ENCODE measurements at places on chromosomes 7 and 10.

- DNase-seq: no peak
Observed at GRCh38 chr10:133455611-133456031, 1.9 kb downstream of the SCART1 start.

DNA sequence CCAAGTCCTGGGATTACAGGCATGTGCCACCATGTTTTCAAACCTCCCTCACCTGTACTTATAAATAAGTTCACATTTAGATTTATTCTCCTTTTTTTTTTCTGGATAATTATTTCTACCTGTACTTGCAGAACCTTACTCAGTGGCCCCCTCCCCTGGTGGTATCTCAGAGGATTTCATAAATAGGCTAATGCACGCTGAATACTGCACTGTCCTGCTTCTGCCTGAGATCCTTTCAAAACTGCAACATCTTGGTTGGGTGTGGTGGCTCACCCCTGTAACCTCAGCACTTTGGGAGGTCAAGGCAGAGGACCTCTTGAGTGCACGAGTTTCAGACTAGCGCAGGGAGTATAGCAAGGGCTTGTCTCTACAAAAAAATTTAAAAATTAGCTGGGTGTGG, 4.6 kb upstream of the BLVRA start:
- DNase-seq: no peak

- DNase-seq: no peak
Observed at GRCh38 chr7:34747867-34748727, 90.1 kb downstream of the NPSR1 start.

- no peak for DNase-seq
Observed at GRCh38 chr7:144672869-144673268, 163.0 kb downstream of the TPK1 start.

GRCh38 chr10:56370217-56371113, 9.4 kb upstream of the ZWINT start:
- no peak for DNase-seq

DNA sequence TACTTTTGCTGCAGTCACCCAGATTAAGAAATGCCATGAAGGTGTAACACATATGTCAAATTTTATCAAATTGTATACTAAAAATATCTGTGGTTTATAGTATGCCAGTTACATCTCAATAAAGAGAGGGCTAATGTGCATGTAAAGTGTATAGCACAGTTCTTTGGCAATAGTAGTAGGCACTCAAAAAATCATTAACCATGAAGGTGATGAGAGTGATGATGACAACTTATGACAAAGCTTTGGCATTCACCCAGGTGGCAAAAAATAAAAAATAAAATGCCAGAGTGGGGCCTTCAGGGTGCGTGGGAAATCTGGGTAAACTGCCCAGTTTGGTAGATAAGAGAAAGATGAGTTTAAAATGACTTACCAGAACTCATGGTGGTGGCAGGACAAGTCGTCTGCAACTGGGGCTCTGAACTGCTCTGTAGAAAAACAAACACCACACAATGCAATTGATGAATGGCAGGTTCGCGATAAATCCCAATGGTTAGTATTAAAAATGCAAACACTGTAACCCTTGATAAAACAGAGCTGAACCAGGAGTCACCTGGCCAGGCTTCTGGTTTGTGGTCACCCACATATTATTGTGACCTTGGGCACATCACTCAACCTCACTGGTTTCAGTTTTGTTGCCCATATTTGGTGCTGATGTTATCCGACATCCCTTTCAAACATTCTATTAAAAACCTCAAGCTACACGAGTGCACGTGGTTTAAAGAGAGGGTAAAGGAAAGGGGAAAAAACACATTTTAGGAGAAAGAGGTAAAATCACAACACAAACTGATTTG, 120.2 kb downstream of the SORBS1 start:
- DNase-seq: no peak

DNA sequence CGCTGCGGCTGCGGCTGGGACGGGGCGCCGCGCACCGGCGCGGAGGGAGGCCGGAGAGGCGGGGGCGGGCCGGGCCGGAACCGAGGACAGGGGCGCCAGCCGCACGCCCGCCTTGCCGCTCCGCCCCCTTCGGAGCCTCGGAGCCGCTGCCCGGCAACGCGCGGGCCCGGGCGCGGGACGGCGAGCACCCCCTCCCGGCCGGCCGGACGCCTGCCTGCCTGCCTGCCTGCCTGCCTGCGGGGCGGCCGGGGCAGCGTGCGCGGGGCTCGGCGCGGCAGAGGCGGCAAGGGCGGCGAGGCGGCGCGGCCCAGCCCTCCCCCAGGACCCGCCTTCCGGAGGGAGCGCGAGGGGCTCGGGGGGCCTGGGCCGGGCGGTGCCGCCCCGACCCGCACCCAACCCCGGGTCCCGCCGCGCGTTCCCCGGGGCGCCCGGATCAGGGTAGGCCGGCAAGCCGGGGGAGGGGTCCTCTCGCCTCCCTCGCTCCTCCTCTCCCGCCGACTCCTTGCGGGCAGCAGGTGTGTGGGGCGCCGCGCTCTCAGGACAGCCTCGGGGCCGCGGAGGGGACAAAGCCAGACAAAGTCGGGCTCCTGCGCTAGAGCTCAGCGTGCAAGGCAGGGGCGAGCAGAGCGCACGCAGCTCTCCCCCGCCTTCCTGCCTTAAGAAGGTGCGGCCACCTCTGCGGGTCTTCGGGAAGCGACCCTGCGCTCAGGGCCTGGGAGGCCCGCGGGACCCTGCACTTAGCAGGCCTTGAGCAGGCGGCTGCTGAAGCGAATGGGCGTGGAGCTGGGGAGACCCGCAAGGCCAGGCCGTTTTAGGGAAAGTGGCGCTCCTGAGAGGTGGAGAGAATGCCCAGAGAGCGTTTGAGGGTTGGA, at the start of gene KIAA1549:
KIAA1549 (minus strand) TSS at position 58 of the 872 bp plus-strand sequence. CDS start 120 bp downstream, outside the sequence.
- DNase-seq: peak; percentile 18

GRCh38 chr10:43264344-43264964, 2.4 kb downstream of the RASGEF1A start:
- DNase-seq: no peak

DNA sequence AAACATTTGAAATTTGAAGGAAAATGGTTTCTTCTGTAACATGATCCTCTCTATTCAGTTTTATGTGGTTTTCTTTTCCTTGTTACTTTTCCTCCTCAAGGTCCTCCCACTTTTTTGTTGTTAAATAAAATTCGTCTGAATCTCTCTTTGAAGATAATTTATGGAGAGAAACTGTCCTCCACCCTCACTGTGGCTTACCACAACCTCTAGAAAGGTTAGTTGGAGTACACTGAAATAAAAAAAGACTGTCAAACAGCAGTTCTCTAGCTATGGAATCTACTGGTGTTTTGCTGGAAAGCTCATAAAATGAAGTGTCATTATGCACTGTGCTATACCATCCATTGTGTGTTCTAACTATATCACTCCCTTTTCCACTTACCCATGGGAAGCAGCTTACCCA, 189.4 kb downstream of the HDAC9 start:
- no peak for DNase-seq

DNA sequence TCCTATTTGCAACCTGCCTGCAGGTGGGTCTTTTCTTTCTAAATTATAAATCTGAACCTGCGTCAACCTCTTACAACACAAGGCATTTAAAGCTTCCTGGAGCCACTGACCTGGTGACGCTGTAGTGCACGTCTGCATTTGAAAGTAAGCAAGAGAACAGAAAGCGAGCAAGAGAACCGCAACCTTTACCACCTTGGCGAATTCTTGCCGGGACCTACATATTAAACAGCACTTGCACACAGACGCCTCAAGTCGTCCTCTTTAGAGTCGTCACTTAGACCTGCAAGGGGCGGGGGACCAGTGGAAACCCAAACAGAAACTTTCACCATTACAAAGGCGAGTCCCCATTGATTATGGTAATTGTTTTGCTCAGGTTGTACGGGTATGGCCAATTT, 9.5 kb downstream of the GLI3 start:
- DNase-seq: peak; percentile 26

DNA sequence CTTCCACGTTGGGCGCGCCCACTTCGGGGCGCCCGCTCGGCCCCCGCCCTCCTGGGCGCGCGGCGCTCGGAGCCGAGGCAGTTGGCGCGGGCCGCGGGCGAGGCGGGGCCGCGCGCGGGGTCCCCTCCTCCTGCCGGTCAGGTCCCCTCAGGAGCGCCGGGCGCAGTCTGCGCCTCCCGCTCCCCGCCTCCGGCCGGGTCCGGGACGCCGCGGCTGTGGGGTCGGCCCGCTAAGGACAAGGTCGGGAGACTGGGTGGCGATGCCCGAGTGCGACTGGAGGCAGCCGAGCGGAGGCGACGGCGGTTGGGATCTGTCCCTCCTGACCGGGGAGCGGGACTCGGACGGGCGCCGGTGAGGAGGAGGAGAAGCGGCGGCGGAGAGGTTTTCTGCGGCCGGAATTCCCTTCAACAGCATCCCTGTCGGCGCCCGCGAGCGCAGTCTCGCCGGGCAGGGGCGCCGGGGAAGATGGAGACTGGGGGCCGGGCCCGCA, at the start of gene ATRNL1:
ATRNL1 (plus strand) TSS at position 80 of the 490 bp plus-strand sequence; CDS start at position 466, 386 bp downstream.
- no peak for DNase-seq
